ENCODE measurements at places on chromosomes 1 and 21.

GRCh38 chr21:18089786-18090185, 154.8 kb upstream of the CHODL start:
- DNase-seq = no peak

DNA sequence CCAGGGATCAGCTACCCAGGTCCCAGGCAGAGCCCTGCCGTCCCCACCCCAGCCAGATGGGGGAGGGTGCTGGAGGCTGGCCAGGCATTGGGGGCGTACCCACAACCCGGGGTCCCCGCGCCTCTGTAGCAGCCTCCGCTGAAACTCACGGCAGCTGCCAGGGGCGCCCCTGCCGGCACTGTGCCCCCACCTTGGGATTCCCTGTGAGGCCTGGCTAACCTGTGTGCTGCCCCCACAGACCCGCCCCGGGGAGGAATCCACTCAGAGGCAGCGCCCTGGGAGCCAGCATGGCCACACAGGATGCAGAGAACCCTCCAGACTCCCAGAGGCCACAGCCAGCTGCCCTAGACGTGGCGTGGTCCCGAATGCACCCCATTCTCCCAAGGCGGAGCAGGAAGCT, 3.8 kb downstream of the DVL1 start:
- DNase-seq = no peak

- peak; percentile 10 for DNase-seq
These were observed 25.1 kb upstream of the LSS start for GRCh38 chr21:46253610-46254124.

DNA sequence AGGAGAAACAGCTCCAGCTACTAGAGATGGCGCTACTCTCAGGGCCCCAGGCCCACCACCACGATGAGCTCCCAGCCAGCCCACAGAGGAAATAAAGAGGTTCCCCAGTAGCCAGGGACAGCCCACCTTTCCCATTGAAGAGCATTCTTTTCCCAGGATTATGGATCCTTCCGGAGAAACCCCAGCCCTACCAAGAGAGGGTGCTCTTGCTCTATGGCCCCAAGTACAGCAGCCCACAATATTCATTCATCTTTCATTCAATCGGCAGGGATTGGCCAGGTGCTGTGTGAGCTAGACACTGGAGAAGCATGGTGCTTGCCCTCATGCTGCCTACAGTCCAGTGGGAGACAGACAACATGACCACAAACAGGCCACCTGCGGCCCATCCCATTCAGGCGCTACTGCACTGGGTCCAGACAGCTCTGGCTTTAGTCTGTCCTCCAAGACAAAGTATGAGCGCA, 29.9 kb downstream of the PMVK start:
- no peak for DNase-seq

DNA sequence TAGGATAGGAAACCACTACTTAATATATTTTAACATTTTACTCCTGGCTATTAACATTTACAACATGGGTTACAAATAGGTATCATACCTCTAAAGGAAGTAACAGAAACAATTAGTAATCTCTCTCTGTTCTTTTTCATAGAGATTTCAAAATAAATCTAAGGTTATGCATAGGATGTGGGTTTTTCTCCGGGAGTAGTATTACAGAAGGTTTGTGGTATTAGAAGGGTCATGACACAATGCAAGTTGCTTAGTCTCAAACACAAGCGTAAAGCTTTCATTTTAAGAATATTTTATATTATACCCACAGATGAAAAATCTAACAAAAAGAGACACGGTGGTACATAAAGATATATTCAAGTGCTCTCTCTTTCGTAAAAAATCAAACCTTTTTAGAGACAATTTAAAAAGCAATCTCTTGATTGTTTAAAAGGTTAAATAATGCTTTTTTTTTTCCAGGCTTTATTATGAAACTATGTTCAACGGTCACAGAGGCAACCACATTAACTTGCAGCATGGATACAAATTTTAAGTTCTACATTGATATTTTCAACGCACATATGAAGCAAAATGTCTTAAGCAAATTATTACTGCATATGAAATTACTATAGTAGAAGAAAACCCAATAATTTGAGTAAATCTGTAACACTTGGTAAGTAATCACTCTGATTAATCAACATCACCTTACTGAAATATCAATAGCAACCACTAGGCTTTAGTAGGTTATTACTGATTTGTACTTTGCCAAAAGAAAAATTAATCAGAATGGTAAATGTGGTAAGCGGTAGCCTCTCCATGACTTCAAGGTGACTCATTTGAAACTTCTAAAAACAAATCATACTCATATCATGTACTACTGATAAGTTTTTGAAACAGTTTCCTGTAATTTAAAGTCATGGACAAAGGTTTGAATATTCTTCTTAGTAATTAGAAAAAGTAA, 97.4 kb upstream of the GFI1 start:
- no peak for DNase-seq

- no peak for DNase-seq
These were observed 3.2 kb downstream of the MIB2 start for GRCh38 chr1:1618396-1619068.

DNA sequence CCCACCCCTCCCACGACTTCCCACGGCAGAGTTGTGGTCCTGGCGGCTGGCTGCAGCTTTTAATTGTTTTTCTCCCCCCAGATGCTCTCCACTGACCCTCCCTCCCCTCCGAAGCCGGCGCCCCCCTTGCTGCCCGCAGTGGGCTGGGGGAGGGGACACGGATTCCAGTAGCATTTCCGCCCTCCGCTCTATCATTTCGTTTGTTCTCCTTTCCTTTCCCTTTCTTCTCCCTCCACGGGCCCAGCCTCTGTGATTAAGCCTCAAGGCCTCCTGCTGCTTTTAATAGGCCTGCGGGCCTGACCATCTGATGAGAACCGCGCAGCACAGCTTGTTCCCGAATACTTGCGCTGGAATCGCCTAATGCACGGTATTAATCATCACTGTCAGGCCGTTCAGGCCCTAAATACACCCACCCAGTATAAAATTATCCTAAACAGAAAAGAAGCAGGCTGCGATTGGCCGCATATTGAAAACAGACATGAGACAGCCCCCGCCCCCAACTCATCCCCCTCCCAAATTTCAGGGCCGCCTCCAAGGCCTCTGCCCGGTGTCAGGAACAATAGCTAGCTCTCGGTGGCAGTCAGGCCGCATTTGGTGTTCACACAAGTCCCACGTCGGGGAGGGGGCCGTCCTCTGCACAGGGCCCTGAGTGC, 102.0 kb upstream of the ARHGEF16 start:
- DNase-seq = no peak

DNA sequence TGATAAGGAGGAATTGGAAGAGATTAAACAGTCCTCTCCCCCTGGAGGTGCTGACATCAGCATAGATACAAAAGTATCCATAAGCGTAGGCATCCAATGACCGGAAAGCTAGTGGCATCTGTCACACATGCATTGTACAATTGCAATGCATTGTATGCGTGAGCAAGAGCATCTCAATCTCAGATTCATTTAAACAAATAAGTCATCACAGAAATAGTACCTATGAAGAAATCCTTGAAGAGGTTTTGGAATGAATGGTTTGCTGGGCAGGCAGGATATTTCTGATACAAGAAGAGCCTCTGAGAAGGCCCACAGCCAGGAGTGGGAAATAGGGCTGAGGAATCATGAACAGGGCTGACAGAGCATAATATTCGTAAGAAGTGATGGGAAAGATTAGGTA, 88.9 kb upstream of the ABCD3 start:
- DNase-seq = no peak

- DNase-seq = no peak
These were observed 9.3 kb upstream of the CACYBP start for GRCh38 chr1:174990382-174990999.

DNA sequence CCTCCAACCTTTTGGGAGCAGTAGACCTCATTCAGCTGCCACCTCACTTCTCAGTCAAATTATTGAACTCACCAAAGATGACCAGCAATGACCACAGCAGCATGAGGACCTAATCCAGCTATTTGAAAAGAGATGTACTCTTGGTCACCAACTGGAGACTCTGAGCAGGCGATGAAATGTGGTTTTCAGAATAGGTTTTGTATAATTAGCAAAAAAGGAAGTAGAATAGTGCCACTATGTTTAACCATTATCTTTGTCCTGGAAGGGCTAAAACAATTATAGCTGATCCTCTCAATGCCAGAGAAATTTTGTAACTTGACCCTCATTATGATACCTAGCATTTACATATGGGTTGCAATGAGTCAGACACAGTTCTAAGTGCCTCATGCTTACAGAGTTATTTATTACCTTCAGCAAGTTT, at the start of gene FCRL2:
TSS of gene FCRL2 (minus strand) at position 162 of the 421 bp plus-strand sequence. CDS start at position 103, 59 bp downstream.
- no peak for DNase-seq

GRCh38 chr1:44290250-44291094, 64.6 kb downstream of the ERI3 start:
- DNase-seq = no peak

DNA sequence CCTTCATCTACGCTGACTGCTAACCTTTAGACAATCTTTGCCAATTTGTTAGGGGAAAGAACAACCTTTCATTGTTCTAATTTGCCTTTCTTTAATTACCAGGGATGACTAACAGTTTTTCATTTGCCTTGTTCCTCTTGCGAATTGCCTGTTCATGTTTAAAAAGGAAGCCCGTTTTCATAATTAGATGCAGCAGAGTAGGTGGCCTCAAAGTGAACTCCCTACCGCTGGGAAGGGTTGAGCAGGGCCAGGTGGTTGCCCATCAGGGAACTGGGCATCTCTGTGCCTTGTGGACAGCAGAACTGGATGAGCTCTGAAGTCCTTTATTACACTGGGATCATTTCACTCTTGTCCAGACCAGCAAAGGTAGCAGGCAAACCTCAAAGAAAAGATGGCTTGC, 59.0 kb downstream of the HIVEP3 start:
- DNase-seq = no peak

GRCh38 chr1:217687511-217687910, 56.4 kb downstream of the SPATA17 start:
- DNase-seq = no peak

DNA sequence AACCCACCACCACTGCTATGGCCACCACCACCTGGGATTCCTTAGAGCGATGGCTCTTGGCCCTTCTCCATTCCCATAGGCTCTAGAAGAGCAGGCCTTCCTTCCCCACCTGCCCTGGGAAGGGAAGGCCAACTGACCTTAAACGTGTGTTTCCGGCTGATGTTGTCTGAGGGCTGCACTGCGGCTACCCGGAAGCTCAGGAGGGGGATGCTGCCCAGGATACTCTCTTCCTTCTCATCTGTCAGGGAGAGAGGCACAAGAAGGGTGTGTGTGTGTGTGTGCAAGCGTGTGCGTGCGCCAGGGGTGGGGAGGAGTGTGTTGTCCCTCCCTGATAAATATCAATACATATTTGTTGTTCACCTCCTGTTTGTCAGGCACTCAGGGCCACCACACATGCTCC, 51.0 kb upstream of the GOLT1A start:
- no peak for DNase-seq

DNA sequence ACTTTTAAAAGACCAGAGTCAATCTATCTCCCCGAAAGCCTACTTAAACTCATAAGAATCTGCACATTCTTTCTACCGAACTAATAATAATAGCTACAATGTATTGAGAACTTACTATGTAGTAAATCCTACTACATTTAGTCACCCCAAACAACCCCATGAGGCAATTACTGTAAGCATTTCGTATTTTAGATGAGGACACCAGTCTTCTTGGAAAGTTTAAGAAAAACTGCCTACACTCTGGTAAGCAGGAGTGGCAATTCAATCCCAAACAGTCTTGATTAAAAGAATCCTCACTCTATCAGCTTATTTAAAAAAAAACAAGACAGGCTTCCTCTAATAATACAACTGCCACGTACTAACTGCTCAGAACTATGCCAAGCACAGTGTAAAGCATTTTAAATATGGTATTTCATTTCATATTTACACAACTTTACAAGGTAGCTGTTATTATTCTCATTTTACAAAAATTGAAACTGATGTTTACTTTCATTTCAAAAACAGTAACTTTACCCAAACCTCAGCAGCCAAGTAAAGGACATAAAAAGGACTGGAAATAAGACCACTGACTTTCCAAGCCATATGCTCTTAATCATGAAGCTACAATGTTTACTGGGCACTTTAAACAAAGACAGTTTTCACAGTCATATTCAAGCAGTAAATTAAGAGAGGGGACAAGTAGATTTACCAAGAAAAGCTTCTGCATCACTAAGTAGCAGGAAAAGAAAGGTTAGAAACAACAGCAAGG, 13.9 kb downstream of the ARID4B start:
- DNase-seq = no peak

- DNase-seq = peak; percentile 3
These were observed 41.0 kb upstream of the DR1 start for GRCh38 chr1:93304716-93305138.

DNA sequence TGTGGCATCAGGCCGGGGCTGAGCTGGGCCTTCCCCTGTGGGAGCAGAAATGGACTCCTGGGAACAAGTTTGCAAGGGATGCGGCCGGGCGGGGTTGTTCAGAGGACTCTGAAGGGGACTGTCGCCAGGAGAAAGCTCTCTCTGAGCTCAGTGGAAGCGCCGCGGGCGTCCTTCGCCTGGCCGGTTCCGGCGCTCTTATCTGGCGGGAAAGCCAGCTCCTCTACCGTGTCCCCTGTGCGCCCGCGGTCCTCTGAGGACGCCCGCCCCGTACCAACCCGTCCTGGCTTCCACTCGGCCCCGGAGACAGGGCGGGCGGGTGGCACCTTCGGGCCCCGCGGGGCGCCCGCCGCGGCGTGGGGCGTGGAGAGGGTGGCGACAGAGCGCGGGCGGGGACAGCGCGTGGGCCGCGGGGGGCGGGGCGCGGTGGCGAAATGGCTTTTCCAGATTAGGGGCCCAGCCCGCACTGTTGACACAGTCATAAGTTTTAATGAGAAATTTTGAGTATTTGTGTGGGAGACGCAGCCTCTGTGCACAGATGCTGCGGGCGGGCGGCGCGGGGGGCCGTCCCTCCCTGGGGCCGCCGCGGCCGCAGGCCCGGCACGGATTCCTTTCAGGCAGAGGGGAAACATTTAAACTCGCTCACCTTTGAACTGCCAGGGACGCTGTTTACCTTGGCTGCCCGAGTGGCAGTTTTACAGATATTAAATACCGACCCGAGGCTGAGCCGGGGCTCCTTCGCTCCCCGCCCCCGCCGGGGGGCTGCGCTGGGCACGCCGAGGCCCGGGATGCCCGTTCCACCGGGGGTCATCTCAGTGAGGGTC, 70.2 kb downstream of the FOXD2 start:
- no peak for DNase-seq

DNA sequence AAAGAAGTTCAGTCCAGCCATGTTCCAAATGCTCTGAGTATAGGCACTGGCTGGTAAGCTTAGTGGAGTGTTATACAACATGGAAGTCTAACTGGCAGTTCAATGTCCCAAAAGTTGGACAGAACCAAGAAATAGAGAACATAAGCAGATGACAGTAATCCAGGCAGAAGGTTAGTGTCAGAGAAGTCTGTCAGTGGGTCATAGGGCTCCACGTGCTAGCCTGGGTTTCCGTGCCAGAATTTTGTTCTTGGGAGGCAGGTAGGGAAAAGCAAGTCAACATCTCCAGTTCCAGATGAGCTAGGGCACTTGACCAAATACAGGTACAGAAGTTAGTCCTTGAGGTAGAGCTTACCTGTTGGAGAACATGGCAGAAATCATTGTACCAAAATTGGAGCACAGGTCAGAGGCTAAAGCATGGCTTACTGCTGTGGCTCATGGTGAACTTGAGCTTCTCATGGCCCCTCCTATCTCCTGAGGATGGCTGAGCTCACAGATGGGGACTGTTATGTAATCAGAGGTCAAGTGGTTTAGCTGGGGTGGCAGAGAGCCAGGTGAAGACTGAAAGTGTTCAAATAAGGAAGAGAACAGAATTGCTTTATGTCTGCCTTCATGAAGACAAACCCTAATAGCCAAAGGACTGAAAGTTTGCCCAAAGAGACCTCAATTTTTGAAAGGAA, 170.8 kb downstream of the NFIA start:
- DNase-seq = no peak

GRCh38 chr1:15799928-15800835, 7.3 kb downstream of the UQCRHL start:
- no peak for DNase-seq

Measured in stimulated activated CD4-positive, alpha-beta T cell treated with anti-CD3 and anti-CD28 coated beads, Interleukin-15, amount 100 ng/mL, for 1 hour (primary cell).